ENCODE measurements at places on chromosomes 7 and 10.

DNA sequence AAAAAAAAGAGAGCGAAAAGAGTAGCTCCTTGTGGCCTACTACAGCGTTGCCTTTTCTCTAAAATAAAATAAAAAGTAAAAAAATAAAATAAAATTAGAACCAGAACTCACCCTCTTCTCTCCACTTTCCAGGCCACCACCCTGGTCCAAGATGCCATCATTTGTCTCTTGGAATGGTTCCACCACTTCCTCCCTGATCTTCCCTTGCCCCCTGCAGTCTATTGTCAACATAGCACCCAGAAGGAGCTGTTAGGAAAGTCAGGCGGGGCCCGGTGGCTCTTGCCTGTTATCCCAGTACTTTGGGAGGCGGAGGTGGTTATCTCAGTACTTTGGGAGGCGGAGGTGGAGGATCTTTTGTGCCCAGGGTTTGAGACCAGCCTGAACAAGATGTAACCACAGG lies 7.6 kb upstream of the GRID2IP start:
- DNase-seq = peak; percentile 28

GRCh38 chr7:108824840-108825580 lies 255.3 kb downstream of the DNAJB9 start:
- DNase-seq = no peak

DNA sequence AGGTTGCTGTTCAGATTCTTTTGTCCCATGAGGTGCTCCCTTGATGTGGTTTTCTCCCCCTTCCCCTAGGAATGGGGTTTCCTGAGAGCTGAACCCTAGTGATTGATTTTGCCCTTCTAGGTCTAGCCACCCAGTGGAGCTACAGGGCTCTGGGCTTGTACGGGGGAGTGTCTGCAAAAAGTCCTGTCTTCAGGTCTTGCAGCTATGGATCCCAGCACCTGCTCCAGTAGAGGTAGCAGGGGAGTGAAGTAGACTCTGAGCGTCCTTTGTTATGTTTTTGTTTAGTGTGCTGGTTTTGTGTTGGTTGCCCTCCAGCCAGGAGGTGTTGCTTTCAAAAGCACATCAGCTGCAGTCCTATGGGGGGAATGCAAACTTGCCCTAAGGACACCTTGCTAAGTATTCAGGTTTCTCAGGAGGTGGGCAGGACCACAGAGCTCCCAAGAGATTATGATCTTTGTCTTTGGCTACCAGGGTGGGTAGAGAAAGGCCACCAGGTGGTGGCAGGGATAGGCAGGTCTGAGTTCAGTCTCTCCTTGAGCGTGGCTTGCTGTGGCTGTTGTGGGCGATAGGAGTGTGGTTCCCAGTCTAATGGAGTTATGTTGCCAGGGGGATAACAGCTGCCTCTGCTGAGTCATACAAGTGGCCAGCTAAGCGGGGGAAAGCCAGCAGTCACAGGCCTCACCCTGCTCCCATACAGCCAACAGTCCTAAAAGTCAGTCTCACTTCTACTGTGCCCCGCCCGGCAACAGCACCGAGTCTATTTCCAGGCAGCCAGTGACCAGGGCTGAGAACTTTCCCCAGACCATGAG lies 92.4 kb upstream of the JCAD start:
- peak; percentile 2 for DNase-seq

GRCh38 chr10:28633750-28634149 lies 43.6 kb upstream of the BAMBI start:
- DNase-seq = no peak

DNA sequence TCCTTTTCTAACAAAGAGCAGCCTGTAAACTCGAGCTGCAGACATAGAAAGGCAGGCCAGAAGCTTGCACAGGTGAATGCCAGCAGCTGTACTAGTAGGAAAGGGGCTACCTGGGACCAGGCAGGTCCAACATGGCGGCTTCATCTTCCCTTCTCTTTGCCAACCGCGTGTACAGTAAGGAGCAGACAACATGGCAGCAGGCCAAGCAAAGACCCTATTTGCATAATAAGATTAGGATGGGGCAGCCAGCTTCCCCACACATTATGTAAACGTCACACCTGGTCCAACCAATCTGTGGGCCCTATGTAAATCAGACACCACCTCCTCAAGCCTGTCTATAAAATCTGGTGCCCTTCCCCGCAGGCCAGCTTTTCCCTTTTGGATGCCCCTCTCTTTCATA lies 1186.5 kb upstream of the AUTS2 start:
- no peak for DNase-seq

DNA sequence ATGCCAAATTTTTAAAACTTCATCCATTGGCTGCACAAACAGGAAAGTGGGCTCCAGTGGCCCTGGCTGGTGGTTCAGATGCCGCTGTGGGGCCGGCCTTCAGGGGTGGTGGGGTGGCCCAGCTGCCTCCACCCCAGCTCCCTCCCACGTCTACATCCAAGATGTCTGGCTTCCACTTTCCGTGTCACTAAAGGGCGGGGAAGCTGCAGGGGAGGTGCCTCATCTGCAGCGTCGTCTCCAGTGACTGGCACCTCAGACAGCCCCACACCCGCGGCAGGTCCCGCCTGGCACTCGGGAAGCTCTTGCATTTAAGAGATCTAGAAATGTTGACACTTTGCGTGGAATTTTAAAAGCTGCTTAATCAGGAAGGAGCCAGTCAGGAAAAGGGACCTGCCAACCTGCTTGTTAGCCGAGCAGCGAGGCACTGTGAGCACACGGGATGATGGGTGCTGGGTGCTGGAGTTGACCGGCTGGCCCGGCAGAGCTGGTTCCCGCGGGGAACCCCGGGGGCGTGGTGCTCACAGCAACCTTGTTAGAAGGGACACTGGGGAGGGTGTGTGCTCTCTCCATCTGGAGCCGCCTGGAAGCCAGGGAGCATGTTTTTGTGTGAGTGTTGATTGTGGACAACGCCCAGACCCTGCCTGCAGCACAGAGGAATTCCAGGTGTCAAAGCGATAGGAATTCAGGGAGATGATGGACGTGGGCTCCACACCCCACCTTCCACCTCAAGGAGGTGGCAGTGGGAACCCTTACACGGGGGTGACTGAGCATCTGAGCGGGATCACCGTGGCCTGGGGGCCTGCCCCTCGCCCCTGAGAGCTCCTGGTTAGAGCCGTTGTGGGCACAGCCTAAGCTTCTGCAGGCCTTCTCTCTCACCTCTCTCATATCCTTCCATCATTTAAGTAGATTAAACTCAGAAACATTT lies 320.5 kb downstream of the PTPRN2 start:
- DNase-seq = no peak

GRCh38 chr10:104317269-104317710 lies 21.0 kb downstream of the ITPRIP start:
- DNase-seq = no peak

DNA sequence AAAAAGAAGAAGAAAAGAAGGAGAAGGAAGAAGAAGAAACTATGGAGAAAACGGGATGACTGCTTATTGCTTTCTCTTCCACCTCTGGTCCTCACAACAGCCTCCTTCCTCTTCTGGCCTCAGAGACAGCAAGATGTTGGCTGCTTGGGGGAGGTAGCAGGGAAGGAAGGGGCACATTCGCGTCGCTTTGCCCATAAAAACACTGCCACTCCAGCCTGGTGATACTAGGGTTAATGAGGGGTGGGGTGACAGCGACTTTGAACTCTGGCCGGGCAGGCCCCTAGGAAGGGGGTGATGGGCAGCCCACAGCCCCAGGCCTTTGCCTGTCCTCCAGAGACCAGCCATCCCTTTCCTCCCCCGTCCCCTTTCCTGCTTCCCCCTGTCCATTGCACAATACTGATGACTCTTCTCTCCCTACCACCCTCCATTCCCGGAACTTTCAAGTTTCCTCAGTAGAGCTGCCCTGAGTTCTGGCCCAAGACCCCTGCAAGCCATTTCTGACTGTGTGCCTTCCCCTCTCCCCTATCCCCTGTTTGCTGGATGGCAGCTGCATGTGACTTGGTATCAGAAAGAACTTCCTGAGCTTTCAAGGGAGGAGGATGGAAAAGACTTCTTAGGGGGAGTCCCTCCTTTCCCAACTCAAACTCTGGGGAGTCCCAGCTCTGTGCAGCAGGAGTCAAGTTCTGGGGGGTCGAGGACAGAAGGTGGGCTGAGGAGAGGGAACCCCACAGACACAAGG lies 2.2 kb upstream of the CUEDC2 start:
- DNase-seq = no peak

GRCh38 chr7:18511351-18512140 lies 16.0 kb downstream of the HDAC9 start:
- DNase-seq = no peak

- DNase-seq = no peak
Measured at GRCh38 chr7:29605671-29606070, 42.0 kb downstream of the PRR15 start.

DNA sequence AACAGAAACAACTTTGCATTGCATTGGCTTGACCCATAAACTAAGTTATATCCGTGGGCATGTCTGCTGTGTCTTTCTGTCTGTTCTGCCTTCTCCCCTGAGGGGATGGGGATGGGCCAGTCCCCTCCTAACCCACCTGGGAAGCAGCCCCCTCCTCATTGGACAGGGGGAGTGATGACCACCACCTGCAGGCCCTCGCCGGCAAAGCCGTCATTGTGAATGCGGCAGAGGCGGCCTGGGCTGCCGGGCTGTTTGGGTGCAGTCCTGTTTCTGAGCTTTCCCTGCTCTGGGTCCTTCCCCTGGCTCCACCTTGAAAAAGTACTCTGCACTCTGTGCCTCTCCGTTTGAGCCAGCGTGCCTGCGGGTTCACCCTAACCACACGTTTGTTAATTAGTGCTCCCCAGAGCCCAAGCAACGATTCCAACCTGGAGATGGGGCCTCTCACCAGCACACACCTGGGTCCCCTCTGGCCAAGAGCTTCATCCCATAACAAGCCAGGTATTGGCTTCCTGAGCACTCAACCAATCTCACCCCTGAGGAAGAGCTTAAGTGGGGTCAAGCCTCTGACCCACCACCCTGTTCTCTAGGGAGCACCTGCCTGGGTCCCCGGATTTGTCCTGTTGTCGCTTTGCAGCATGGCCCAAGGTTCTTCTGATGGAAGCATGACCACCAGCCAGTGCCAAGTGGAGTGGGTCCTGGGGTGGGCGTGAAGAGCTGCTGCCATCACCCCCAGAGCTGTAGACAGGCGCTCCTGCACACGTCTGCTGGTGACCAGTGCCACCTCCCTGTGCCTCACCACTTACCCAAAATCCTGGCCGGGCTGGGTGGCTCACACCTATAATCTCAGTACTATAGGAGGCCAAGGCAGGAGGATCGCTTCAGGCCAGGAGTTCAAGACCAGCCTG lies 39.4 kb upstream of the ZMIZ2 start:
- DNase-seq = no peak

GRCh38 chr10:108899670-108900069 lies 1023.6 kb downstream of the XPNPEP1 start:
- no peak for DNase-seq

DNA sequence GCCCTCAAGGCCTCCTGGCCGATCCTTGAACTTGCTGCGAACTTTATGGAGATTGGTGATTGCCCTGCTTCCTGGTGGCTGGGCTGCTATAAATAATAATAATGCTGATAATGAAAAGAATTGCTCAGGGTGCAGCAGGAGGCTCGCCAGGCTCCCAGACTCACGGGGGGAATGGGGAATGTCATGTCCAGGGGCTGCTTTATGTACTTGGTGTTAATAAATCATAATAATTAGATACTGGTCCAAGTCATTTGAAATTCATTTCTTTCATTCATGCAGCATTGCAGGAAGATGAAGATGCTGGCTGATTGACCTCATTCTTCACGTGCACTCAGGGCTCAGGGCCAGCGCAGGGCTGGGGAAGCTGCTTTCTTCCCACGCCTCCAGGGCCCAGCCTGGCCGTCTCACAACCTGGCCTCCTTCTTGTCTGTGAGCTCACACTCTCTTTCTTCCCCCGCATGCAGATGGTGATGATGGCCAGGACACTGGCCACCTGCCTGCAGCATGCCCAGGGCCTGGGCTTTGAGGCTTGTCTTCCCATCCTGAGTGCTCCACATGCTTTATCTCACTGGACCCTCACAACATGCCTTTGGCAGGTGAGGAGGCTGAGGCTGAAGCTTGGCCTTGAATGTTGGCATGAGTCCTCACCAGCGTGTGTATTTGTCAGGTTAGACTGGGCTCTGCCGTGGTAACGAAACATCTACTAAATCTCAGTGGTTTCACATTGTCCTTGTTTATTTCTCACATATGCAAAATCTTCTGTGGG lies 138.4 kb upstream of the TNS3 start:
- DNase-seq = no peak

DNA sequence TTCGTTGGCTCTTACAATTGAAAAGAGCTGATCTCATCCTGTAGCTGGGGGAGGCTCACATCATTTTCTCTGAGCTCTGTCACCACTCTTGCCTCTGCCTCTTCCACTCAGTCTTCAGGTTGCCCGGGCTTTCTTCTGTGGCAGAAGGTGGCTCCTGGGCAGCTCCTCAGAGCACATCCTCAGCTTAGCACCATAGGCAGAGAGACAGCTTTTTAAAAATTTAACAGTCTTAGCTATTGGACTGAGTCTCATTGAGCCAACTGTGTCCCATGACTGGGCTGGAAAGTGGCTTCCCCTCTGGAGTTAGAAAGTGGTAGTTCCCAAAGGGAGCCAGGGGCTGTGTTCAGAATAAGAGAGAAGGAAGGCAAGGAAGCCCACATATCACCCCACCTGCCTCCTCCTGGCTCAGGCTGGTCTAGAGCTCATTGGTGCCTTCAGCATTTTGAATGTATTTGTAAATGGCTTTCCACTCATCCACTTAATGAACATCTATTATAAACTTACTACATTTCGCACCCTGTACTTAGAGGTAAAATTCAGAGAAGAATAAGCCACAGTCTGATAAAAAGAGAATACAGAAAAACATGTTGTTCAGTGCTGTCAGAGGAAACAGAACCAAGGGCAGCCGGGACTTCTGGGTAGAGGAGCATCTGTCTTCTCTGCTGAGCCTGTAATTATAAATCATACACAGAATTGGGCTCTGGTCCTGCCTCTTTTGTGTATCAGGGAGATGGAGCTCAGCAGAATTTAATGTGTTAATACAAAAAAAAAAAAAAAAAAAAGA lies 119.3 kb downstream of the WDFY4 start:
- DNase-seq = no peak

DNA sequence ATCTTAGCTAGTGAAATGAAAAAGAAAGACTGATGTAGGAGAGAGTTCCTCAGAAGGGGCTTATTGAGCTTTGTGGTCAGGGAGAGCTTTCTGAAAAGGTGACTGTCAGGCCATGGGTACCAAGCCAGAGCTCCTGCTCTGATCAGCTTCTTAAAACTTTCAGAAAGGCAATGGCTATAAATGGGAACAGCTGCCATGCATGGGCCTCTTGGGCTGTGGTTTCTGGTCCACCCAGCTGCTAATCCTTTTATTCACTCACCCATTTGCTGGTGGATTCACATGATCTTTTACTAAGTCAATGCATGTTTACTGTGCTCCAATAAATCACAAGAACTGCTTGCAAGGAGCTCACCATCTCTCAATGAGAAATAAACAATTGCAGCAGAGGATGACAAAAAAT lies 60.1 kb upstream of the ZPBP start:
- no peak for DNase-seq

- DNase-seq = no peak
Measured at GRCh38 chr7:72435925-72436480, 23.9 kb upstream of the CALN1 start.

Data from activated CD4-positive, alpha-beta T cell treated with anti-CD3 and anti-CD28 coated beads for 48 hours (primary cell).